ENCODE measurements at places on chromosomes 7 and 10. TPM values are rescaled to one million over a fixed set of nuclear protein-coding genes. Genes with fewer than 3 reads are reported as not detected.

PDAP1 gene
- total RNA-seq, result 108 TPM

NUP205 gene
- 79.8 TPM for total RNA-seq

ADIRF gene
- total RNA-seq, result not detected

- peak; percentile 56 for DNase-seq
- peaks cover 3% of the 10 kb centered on the region for H3K36me3 ChIP-seq
- no peak overlapping the region for H3K27ac ChIP-seq
- no peaks in the 10 kb centered on the region for H3K27me3 ChIP-seq
- H3K4me1 ChIP-seq, result peaks cover 6% of the 10 kb centered on the region
- H3K4me3 ChIP-seq, result no peak overlapping the region
These were observed 75.9 kb downstream of the RGS10 start for GRCh38 chr10:119466655-119467054.

- H3K27ac ChIP-seq, result no peak overlapping the region
- H3K27me3 ChIP-seq, result peaks cover 21% of the 10 kb centered on the region
- DNase-seq, result peak; percentile 65
- H3K4me1 ChIP-seq, result peaks cover 7% of the 10 kb centered on the region
- peak overlapping the region; percentile 22 for H3K4me3 ChIP-seq
These were observed 135.9 kb upstream of the PODXL start for GRCh38 chr7:131692131-131692960.

GRCh38 chr10:117094856-117095255, 43.2 kb downstream of the VAX1 start:
- no peak overlapping the region for H3K4me3 ChIP-seq
- H3K27me3 ChIP-seq, result peaks cover 9% of the 10 kb centered on the region
- no peak overlapping the region for H3K27ac ChIP-seq
- no peaks in the 10 kb centered on the region for H3K36me3 ChIP-seq
- H3K4me1 ChIP-seq, result no peaks in the 10 kb centered on the region

DNA sequence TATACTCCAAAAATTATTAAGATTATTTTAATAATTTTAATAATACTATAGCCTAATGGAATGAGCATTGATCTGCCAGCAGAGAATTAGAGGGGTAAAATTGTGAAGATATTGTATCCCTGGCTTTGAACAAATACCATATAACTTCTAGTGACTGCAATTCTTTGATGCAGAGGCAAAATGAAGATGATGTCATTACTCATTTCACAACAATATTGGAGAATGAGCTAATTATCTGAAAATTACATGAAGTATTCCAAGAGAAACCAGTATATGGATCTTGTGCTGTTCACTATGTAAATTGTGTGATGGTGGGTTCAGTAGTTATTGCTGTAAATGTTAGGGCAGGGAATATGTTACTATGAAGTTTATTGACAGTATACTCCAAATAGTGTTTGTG, 80.2 kb downstream of the CFTR start:
- no peaks in the 10 kb centered on the region for H3K27me3 ChIP-seq
- H3K4me1 ChIP-seq, result no peaks in the 10 kb centered on the region
- DNase-seq, result no peak
- H3K36me3 ChIP-seq, result no peaks in the 10 kb centered on the region

GRCh38 chr7:102294589-102294988, 7.9 kb downstream of the SH2B2 start:
- no peak for DNase-seq
- H3K4me3 ChIP-seq, result no peak overlapping the region
- no peak overlapping the region for H3K27ac ChIP-seq
- H3K27me3 ChIP-seq, result no peaks in the 10 kb centered on the region

Data from activated T-cell treated with anti-CD3 and anti-CD28 coated beads, Interleukin-2, amount 50 U/mL, for 72 hours (primary cell).